ENCODE measurements at places on chromosomes 3 and 15. TPM values are rescaled to one million over a fixed set of nuclear protein-coding genes. Genes with fewer than 3 reads are reported as not detected.

MEX3B gene
- total RNA-seq: 2.1 TPM

CCR3 gene
- not detected for total RNA-seq

SLC2A2 gene
- not detected for total RNA-seq

BBX gene
- total RNA-seq: 80.3 TPM

TSEN2 gene
- 16.1 TPM for total RNA-seq

MKRN2 gene
- total RNA-seq: 50.4 TPM

CEMIP gene
- total RNA-seq: not detected

CHDH gene
- 0.78 TPM for total RNA-seq

TGM5 gene
- not detected for total RNA-seq

KBTBD13 gene
- not detected for total RNA-seq

ROPN1B gene
- not detected for total RNA-seq

TGM4 gene
- not detected for total RNA-seq

ITIH1 gene
- not detected for total RNA-seq

CHCHD6 gene
- total RNA-seq: 37.2 TPM

GALNT15 gene
- total RNA-seq: 75.4 TPM

CYP1A2 gene
- not detected for total RNA-seq

SYNPR gene
- 0.47 TPM for total RNA-seq

RTP4 gene
- 0.58 TPM for total RNA-seq

OXNAD1 gene
- total RNA-seq: 12.8 TPM

PRR20G gene
- not detected for total RNA-seq

CYB561D2 gene
- 9.8 TPM for total RNA-seq

GASK1A gene
- total RNA-seq: 49.3 TPM

GOLGA6L4 gene
- total RNA-seq: 7.3 TPM

CFAP91 gene
- total RNA-seq: 7.8 TPM

LSG1 gene
- 30.3 TPM for total RNA-seq

MYO5A gene
- 30.7 TPM for total RNA-seq

GOLGA8R gene
- total RNA-seq: 3.2 TPM

CLRN1 gene
- total RNA-seq: not detected

ROPN1 gene
- not detected for total RNA-seq

NPAP1 gene
- 0.15 TPM for total RNA-seq

All from gastroesophageal sphincter (tissue), 4 donors.